ENCODE measurements at places on chromosomes 12 and 14.
A peak's percentile ranks its signal among the peaks of the same experiment; 100 is the strongest.

GRCh38 chr14:59964251-59965007, 44.5 kb downstream of the LRRC9 start:
- no peak for DNase-seq

DNA sequence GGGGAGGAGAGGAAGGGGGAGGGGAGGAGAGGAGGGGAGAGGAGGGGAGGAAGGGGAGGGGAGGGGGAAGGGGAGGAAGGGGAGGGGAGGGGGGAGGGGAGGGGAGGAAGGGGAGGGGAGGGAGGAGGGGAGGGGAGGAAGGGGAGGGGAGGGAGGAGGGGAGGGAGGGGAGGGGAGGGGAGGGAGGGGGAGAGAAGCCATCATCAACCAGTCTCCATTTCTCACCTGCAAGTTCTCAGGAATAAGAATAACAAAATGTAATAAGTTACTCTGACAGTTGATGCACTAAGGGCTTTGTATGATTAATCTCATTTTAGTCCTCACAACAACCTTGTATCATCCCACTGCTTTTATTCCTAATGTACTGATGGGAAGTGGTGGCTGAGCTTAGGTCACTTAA, 59.1 kb upstream of the TMEM263 start:
- DNase-seq, result no peak

DNA sequence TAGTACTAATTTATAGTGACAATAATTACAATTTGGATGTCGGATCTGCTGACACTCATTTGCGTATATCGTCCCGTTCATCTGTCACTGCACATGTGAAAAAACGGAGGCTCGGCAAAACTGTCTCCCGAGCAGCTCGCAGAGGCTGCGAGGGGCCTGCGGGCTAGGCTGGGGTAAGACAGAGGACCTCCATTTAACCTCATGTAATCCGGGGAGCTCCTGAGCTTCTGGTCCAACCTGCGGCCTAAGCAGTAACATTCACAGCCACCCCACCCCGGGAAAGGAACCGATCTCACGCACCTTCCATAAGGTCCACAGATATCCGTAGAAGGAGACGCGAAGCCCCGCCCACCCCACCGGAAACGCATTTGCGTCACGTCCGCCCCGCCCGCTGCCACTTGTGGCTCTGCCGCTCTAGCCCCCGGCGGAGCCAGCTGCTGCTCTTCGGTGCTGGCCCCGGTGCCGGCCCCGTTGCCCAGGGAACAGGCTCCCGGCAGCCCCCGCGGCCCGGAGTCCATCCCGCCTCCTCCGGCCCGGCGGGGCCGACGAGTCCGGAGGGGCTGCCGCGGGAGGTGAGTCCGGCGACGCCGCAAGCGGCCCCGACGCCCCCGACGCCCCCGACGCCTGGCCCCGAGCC, at the start of the genes CINP and TECPR2:
Gene CINP (minus strand): TSS at position 346 of the 637 bp plus-strand sequence. CDS start 39 bp downstream, at position 307.
Gene TECPR2 (plus strand): TSS at position 397 of the 637 bp plus-strand sequence. CDS start 13,781 bp downstream, outside the sequence.
- DNase-seq, result peak; percentile 86

GRCh38 chr12:39553476-39553875, 66.1 kb downstream of the ABCD2 start:
- DNase-seq, result no peak

- no peak for DNase-seq
Observed at GRCh38 chr12:106310687-106311086, 8.2 kb downstream of the TCP11L2 start.

DNA sequence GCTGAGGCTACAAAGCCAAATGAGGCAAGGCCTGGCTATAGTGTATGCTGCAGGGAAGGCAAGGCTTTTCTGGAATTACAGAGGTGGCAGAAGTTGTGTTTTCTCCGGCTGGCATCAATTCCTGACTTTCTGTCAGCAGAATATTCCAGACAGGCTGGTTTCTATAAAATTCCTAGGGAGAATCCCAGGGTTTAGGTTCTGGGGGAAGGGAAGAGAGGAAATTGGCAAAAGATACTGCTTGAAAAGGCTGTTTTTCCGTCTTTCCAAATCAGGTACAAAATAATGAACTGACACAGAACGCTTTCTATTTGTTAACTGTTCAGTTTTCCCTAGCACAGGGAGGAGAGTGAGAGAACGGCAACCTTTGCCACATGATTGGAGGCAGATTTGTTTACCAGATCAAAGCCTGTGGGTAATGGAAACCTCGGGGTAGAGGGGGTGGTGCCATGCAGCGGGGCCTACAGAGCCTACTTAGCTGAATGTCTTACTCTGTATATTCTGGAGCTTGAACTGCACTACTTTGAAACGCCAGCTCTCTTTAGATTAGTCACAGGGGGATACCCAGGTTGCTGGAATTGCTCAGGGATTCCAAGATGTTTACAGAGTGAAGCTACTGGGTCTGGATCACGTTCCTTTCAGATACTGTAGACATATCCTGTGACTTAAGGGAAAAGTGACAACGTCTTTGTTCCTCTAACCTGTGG, 65.8 kb upstream of the DACT1 start:
- no peak for DNase-seq

DNA sequence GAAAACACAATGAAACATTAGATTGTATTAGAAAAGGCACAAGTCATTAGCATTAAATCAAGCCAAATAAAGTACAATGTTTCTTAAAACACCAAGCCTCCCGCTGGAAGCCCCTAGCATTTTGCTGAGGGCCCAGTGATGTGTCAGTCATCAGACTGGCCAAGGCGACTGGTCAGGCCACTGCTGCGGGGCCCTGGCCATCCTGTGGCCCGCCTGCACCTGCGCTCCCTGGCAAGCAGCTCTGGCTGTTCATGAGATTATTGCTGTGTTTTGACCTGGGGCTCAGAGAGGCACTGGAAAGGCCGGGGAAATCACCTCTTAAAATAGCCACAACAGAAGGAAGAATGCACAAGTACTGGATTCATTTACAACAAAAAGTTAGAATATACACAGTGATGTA, 24.2 kb upstream of the AMN start:
- DNase-seq, result no peak

GRCh38 chr12:101021442-101021841, 188.6 kb downstream of the SLC5A8 start:
- DNase-seq, result no peak

DNA sequence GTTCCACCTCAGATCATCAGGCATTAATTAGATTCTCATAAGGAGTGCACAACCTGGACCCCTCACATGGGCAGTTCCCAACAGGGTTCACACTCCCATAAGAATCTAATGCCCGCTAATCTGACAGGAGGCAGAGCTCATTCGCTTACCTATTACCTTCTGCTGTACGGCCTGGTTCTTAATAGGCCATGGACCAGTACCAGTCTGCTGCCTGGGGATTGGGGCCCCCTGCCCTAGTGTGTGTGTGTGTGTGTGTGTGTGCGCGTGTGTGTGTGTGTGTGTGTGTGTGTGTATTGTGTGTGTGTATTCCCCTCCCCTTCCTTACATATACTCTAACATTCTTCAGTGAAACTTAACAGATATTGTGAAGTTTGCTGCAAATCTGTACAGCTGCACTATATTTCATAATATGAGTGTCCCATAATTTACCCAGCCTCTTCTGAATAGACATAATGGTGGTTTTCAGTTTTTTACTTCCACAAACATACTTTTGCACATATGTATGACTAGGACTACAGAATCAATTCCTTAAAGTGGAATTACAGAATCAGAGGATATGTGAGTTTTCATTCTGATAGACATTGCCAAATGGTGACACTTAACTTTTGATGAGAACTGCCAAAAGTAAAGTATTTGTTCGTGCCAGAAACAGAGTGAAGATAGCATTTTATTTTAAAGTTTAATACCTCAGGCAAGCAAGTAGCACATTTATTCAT, 205.2 kb upstream of the EEA1 start:
- DNase-seq, result peak; percentile 84

- no peak for DNase-seq
Observed at GRCh38 chr14:95500772-95501401, 15.6 kb downstream of the SYNE3 start.

GRCh38 chr12:90871726-90872096, 83.3 kb downstream of the CCER1 start:
- DNase-seq, result no peak

GRCh38 chr14:94539181-94539580, 22.1 kb upstream of the SERPINA4 start:
- DNase-seq, result no peak

Data from MV-4-11 (cell line).